H1 (cell line): ENCODE measurements at places on chromosomes 11 and 22.

GRCh38 chr11:69956669-69957190 lies 121.4 kb upstream of the ANO1 start:
- H3K36me3 ChIP-seq, result no peaks in the 10 kb centered on the region
- H3K27ac ChIP-seq, result no peak overlapping the region
- H3K27me3 ChIP-seq, result no peaks in the 10 kb centered on the region
- H3K4me1 ChIP-seq, result peaks cover 3% of the 10 kb centered on the region; the same call in 1 of the 2 replicates
- no peak overlapping the region for H3K4me3 ChIP-seq

DNA sequence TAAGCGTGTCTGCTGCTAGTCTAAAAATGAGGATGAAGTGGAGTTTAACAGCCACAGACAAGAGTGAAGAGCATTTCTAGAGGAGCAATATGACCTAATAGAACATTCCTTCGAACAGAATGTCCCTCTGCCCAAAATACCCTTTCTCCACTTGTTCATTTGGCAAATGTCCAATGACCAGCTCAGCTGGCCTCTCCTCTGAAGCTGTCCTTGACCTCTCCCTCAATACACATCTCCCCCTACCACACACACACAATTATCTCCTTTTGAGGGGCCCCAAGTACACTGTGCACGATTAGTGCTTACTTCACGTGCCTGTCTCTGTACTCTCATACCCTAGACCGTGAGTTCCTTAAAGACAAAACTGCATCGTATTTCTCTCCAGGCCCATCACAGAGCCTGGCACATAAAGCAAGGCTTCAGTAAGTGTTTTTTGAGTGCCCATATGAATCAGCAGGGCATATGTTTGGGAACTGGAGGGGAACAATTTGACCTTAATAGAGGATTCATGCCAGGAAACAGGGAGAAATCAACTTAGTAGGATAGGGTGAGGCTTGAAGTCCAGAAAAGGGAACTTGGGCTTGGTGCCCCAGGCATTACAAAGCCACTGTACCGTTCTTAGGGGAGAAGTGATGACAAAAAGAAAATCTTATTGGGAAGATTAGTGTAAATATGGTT lies 18.1 kb upstream of the NCAM1 start:
- no peaks in the 10 kb centered on the region for H3K27me3 ChIP-seq
- DNase-seq, result no peak
- no peak overlapping the region for H3K27ac ChIP-seq
- no peaks in the 10 kb centered on the region for H3K4me1 ChIP-seq
- H3K4me3 ChIP-seq, result no peak overlapping the region

- no peak overlapping the region for H3K27ac ChIP-seq
- peaks cover 7% of the 10 kb centered on the region; the same call in 1 of the 2 replicates for H3K4me1 ChIP-seq
- DNase-seq, result no peak
These were observed 17.9 kb downstream of the OSBPL5 start for GRCh38 chr11:3147257-3147619.

- no peak overlapping the region for H3K27ac ChIP-seq
- DNase-seq, result no peak
- no peaks in the 10 kb centered on the region for H3K27me3 ChIP-seq
- no peak overlapping the region for H3K4me3 ChIP-seq
These were observed 182.0 kb downstream of the CWF19L2 start for GRCh38 chr11:107275632-107276031.

DNA sequence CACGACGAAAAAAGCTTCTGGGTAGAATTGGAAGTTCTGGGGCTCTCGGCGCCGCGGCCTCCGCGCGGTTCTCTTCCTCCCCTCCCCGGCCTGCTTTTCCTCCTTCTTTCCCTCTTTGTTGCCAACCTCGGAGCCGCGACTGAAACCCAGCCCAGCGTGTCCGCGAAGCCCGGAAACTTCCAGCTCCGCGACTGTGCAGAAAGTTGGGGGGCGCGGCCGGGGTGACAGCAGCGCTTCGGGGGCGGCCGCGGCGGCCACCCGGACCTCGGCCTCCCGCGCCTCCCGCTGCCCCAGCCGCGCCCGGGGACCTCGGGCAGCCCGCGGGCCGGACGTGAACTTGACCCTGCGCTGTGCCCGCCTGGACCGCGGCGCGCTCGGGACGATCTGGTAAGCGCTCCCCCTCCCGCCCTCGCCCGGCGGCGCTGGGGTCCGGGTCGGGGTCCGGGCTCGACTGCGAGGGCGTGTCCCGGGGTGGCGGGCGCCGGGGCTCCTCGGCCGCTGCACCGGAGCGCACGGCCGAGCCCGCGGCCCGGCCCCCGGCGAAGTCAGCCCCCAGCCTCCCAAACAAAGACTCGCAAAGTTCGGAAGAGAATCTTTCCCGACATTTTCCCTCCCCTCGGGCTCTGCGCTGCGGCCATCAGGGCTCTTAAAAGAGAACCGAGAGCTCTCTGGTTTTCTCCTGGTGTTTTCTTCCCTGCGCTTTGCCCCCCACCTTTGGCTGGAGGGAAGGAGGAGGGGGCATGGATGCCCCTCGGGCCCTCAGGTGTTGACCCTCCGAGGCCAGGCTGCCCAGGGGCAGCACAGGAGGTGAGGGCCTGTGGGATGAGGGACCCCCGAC lies 67.9 kb upstream of the WNT7B start:
- H3K4me3 ChIP-seq, result peak overlapping the region; percentile 58
- H3K4me1 ChIP-seq, result peaks cover 23% of the 10 kb centered on the region
- peak; percentile 66 for DNase-seq
- no peaks in the 10 kb centered on the region for H3K36me3 ChIP-seq
- H3K27ac ChIP-seq, result no peak overlapping the region
